LNCaP clone FGC (cell line): ENCODE measurements at places on chromosomes 11 and 22.

DNA sequence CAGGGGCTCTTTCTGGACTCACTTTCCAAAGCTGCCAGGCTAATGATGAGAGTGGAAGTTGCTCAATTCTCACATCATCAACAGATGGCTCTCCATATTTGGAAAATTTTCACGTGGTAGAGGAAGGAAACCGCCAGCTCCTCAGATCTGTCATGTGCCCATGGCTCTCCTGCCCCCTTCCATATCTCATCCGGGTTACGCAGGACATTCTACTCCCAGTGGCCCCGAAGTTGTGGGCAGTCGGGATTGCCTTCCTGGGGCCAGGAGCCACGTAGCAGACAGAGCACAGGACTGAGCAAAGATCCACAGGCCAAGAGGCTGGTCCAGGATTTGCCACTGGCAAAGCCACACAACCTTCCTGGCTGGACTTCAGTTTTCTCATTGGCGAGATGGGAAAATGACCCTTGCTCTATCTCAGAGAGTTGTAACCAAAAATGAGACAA is 38.8 kb downstream of the RPUSD4 start:
- no peak for DNase-seq

GRCh38 chr11:110463153-110463552 is 33.4 kb downstream of the FDX1 start:
- no peak for DNase-seq

- no peak for DNase-seq
Observed at GRCh38 chr11:1988667-1989317, 8.8 kb downstream of the H19 start.

GRCh38 chr11:47593934-47594855 is at the start of gene C1QTNF4:
Gene C1QTNF4 (minus strand): TSS chr11:47594411. CDS start chr11:47590810, 3,601 bp downstream.
- DNase-seq = no peak

- no peak for DNase-seq
Observed at GRCh38 chr22:21703684-21704316, 31.8 kb downstream of the YPEL1 start.

GRCh38 chr22:44701187-44701790 is 715 bp upstream of the PRR5 start:
- no peak for DNase-seq

- no peak for DNase-seq
Observed at GRCh38 chr11:10379871-10380568, 75.0 kb upstream of the AMPD3 start.

DNA sequence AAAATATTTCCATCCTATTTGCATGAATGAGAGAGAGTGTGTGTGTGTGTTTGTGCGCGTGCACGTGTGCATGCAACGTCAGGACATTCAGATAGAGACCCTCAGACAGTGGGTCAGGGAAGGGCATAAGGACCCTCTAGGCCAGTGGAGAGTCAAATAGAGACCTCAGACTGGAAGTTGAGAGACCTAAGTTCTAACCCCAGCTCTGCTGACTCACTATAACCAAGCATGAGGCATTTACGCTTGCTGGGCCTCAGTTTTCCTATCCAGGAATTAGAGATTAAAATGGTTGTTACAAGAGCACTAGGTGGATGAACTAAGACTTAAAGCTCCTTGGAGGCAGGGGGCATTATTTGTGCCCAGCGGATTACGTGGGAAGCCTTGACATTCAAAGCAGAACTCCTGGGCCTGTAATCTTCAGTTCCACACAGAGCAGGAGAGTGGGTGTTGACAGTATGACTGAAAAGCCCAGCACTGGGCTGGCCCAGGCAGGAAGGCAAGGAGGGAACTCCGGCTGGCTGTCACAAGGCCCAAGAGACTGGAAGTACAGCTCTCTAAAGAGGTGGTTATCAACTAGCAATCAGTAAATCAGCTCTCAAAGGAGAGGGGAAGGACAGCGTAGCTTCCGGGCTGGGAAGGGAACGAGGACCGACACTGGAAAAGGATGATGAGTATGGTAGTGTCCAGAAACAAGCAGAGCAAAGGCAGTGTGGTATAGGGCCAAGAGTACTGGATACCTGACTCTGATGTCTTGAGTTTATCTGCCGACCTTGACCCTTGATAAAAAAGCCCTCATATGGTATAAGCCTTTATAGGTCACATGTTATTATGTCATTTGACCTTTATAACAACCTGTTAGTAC is 9.2 kb downstream of the RHOG start:
- DNase-seq = no peak

DNA sequence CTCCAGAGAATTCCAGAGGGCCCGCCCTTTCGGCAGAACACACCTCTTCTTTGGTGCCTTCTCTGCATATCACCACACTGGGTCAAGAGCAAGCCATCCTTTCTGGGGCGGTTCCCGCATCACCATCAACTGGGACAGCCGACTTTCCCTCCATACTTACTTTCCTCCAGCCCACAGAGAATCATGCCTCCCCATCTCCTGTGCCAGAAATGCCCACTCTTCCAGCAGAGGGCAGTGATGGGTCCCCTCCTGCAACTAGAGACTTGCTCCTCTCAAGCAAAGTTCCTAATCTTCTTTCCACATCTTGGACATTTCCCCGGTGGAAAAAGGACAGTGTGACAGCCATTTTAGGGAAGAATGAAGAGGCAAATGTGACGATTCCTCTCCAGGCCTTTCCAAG is 157.7 kb downstream of the C11orf91 start:
- peak; percentile 4 for DNase-seq

DNA sequence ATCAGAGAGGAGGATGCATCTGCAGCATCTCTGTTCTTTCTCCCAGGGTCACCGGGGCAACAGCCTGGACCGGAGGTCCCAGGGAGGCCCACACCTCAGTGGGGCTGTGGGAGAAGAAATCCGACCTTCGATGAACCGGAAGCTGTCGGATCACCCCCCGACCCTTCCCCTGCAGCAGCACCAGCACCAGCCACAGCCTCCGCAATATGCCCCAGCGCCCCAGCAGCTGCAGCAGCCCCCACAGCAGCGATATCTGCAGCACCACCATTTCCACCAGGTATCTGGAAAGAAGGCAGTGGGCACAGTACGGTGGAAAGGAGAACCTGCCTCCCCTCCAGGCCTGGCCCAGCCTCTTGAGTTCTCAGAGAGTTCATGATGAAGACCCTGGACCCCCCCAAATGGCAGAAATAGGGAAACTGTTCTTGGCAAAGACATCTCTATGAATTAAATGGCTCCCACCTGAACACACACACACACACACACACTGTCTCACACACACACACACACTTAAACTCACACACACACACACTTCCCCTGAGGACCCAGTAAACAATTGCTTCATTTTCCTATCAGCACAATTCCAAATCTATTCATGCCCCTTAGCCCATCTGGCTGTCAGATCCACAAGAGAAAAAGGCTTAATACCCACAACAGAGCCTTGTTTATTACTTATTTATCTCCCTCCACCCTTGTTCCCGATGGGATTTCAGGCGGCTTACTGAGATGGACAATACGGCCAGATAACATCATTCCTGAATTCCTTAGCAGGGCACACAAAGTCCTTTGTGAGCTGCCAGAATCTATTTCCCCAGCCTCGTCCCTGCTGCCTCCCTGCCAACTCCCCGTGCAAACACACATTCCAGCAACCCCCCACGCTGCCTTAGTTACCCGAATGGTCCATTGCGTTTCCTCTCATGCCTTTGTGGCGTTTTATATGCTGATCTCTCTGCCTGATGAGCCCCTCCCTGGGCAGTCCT is 8.1 kb downstream of the TMA7B start:
- DNase-seq = peak; percentile 46

GRCh38 chr22:40709752-40710413 is 30.6 kb downstream of the MCHR1 start:
- DNase-seq = no peak

DNA sequence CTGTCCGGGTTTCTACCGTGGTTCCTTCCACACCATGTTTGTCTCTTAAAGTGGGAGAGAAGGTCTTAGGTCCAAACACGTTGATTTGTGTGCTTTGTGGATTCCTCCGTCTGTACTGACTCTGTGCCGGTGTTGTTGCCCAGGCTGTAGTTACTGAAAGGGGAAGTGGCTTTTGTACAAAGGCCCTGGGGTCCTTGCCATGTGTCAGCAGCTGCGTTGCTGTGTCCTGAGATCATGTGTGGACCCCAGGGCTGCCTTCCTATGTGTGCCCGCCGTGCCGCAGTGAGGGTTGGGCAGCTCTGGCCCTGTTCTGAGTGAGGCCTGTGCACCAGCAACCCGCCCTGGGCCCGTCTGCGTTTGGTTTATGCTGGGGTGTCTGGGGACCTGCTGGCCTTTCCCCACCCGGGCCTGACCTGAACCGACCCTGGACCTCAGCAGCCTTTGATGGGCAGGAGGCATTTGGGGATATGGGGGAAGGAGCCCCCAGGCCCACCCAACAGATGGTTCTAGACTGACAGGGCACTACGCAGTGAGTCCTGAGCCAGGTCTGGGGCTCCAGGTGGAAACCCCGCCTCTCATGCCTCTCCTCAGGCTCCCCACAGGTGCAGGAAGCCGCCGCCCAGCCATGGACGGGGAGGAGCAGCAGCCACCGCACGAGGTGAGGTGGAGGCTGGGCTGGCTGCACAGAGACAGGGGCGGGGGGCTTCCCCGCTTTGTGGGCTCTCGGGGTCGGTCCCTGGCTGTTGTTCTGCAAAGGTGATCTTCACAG is 6.9 kb downstream of the TRABD start:
- no peak for DNase-seq

DNA sequence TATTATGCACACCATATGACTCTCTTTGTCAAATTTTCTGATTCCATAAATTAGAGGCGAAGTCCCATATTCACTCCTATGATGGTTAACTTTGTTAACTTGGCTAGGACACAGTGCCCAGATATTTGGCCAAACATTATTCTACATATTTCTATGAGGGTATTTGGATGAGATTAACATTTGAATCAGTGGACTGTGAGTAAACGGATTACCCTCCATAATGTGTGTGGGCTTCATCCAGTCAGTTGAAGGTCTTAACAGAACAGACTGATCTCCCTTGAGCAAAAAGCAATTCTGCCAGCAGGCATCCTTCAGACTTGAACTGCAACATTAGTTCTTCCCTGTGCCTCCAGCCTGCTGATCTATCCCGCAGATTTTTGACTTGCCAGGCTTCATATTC is 69.9 kb downstream of the FZD4 start:
- DNase-seq = no peak

DNA sequence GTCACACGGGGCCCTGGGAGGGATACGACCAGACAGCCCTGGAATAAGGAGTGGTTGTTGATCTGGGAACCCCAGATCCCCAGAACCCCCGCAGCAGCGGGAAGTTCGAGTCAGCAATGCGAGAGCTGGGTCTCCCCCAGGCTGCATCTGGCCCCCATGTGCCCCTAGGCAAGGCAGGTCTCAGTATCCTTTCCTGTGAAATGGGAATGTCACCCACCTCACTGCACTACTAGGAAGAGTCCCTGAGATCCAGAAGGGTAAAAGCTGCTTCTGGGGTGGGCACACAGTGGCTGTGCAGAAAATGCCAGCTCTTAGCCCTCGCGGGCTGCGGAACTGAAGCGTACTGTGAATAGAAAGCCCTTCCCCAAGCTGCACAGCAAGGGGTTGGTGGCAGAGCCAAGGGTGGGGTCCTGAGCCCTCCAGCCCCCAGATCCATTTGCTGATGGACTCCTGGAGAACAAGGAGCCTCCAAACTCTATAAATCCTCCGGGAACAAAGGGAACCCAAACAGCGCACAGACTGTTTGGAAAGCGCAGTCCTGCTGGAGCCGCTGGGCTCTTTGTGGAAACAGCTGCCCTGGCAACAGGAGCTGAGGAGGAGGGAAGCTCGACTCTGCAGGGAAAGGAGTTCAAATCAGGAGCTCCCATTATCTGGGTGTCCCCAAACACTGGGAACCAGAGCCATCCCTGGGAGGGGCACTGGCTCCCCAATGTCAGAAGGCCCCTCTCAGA is 68.2 kb upstream of the SHISAL1 start:
- no peak for DNase-seq

DNA sequence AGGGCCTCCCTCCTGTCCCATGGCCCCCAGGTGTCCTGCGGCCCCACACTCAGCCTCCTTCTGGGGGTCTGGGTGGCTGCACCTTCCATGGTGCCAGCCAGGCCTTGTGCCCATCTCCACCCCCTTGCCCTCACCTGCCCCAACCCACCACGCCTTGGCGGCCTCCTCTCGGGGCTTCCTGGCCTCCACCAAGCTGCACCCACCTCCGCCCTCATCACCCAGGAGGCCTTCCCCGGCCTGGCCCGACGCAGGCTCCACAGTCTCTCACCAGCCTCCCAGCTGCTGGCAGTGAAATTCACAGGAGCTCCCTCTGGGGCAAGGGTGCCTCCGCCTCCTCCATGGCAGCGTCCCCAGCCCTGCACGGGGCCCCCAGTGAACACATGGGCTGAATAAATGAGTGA is 35.9 kb upstream of the WNT7B start:
- DNase-seq = no peak

DNA sequence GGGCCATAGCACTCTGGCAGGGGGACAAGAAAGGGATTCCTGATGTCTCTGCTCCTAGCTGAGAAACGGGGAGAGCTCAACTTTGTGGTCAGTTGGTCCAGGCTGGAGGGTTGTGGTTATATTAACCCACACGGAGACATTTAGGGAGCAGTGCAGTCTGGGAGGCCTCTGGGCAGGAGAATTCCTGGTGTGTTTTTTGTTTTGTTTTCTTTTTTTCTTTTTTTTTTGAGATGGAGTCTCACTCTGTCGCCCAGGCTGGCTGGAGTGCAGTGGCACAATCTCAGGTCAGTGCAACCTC is 88.0 kb upstream of the SHISAL1 start:
- DNase-seq = no peak

GRCh38 chr11:107785401-107785800 is 73.2 kb downstream of the SLC35F2 start:
- DNase-seq = no peak

DNA sequence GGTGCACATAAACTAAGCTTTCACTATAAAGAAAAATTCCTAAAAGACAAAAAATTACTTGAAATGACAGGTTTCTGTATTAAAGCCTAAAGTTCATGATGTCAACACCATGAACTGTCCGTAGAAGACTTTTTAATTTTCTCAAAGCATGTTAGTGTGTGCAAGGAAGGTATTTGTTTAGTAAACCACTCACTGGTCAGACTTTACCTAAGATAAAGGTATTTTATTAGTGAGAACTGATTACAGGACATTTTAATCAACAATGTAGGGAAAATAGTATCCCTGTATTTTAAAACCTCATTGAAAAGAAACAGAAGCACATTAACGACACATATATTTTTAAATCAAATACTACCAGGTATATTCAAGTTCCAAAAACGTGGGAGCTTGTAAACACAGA is 2.9 kb downstream of the PICALM start:
- DNase-seq = no peak

- no peak for DNase-seq
Observed at GRCh38 chr22:39917776-39918495, 17.1 kb downstream of the GRAP2 start.
